ENCODE measurements at places on chromosomes 13 and 19.
A peak's percentile ranks its signal among the peaks of the same experiment; 100 is the strongest.

- no peak for DNase-seq
- H3K27me3 ChIP-seq = no peaks in the 10 kb centered on the region
- H3K4me3 ChIP-seq = no peak overlapping the region
- no peaks in the 10 kb centered on the region for H3K4me1 ChIP-seq
- H3K27ac ChIP-seq = no peak overlapping the region
- H3K36me3 ChIP-seq = no peaks in the 10 kb centered on the region
These were observed 2380.1 kb downstream of the PCDH9 start for GRCh38 chr13:64850017-64850416.

DNA sequence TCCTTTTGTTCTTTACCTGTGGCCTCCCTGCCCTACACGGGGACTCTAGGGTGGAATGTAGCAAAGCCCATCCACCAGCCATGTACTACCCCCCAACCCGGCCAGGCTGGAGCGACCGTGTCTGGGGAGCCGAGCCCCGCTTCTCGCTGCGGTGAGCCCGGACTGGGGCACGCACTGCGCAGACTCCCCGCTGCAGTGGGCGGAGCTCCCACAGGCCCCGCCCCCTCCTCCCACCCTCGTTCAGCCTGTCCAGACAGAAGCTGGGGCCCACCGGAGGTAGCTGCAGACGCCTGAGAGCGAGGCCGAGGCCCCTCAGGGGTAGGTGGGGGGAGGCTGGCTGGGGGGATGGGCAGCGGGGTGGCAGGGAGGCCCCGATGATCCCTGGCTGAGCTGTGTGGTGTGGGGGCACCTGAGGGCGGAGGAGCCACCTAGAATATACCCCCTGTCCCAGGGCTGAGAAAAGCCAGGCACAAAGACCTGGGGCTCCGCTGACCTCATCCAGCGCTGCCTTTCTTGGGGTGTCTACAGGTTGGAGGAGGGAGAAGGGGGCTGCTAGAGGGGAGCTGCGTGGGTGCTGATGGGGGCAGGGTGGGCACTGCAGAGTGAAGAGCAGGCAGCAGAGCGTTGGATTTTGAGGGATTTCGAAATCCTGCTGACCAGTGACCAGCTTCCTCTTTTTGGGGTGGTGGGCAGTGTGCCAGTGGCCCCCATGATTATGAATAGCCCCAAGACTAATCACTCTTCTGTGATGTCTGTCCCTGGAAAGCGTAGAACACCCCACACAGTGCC is 17.3 kb downstream of the PLD3 start:
- no peaks in the 10 kb centered on the region for H3K27me3 ChIP-seq
- H3K36me3 ChIP-seq = no peaks in the 10 kb centered on the region
- peak; percentile 45 for DNase-seq
- peak overlapping the region; percentile 27 for H3K4me3 ChIP-seq

DNA sequence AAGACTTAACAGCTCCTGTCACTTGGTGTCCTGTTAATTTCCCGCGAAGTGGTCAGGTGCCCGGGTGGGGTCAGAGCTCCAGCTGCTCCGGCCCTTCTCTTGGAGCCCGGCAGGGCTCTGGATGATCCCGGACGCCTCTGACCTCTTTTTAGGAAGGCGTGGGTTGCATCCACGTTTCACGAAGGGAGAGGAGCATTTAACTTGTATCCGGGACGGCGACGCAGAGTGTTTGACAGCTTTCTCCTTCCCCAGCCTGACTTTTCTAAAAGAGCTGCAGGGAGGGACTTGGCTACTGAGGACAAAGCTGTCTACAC is 656 bp downstream of the ZNF155 start:
- DNase-seq = no peak
- H3K36me3 ChIP-seq = peaks cover 29% of the 10 kb centered on the region
- H3K4me1 ChIP-seq = peaks cover 8% of the 10 kb centered on the region
- H3K27ac ChIP-seq = peak overlapping the region; percentile 86

DNA sequence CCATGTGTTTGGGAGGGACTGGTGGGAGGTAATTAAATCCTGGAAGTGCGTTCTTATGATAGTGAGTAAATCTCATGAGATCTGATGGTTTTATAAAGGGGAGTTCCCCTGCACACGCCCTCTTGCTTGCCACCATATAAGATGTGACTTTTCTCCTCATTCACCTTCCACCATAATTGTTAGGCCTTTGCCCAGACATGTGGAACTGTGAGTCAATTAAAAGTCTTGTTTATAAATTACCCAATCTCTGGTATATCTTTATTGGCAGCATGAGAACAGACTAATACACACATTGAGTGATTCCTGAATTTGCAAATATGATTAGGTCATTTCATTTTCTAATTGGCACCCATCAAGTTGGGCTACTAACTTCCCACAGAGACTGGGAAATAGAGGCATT is 977.2 kb downstream of the SLITRK1 start:
- H3K4me3 ChIP-seq = no peak overlapping the region
- no peak for DNase-seq
- no peaks in the 10 kb centered on the region for H3K36me3 ChIP-seq
- H3K27ac ChIP-seq = no peak overlapping the region
- H3K27me3 ChIP-seq = no peaks in the 10 kb centered on the region

DNA sequence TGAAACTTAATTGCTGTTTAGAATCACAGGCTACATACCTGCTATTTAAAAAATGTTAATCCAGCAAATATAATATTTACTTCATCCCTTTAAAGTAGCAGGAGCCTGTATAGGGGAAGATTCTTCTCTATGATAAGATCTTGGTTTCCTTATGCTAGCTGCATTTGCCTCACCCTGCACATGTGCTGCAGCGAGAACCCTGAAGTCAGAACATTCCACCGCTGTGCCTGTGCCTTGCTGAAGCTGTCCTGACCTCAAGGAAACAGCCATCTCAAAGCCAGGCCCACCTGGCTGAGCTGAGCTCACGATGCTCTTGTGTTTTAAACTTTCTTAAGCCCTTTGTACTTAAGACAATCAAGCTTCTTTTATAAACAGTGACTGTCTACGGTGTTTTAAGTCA is 355.0 kb upstream of the PCDH20 start:
- no peak overlapping the region for H3K27ac ChIP-seq
- H3K27me3 ChIP-seq = no peaks in the 10 kb centered on the region
- no peak overlapping the region for H3K4me3 ChIP-seq
- no peaks in the 10 kb centered on the region for H3K4me1 ChIP-seq
- no peaks in the 10 kb centered on the region for H3K36me3 ChIP-seq
- no peak for DNase-seq

DNA sequence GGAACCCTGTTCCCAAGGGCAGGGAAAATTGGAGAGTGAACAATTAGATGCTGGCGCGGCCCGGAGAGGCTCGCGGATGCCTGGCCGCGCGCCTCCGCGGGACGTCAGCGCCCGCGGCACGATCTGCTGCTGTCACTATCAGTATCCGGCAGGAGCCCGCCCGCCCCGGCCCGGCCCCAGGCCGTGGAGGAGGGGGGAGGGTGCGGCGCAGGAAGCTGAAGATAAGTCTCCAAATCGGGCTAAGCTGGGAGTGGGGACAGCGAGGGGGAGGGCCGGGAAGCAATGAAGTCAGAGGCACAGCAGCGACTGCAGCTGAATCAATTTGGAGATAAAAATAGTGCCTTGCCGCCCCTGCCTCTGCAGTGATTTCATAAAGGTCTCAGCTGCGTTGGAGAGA is 441.5 kb upstream of the KLF12 start:
- peak; percentile 61 for DNase-seq
- H3K4me3 ChIP-seq = peak overlapping the region; percentile 56
- no peaks in the 10 kb centered on the region for H3K36me3 ChIP-seq
- peaks cover 30% of the 10 kb centered on the region for H3K27me3 ChIP-seq

DNA sequence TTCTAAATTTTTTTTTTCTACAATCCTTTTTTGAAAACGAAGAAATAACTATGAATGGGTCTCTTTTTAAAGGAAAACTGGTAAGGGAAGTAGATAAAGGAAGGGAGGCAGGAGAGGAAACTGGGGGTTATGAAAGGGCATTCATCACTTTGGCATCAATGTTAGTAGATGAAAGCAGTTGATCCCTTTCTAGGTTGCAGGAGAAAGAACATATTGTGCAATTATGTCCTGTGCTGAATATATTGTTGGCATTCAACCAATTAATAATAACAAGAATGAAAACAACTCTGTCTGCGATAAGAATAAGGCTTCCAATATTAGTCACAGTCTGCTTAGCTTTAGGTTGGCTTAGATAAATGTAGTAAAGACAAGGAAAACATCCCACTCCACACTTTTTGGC is 796.8 kb upstream of the KLHL1 start:
- H3K27me3 ChIP-seq = no peaks in the 10 kb centered on the region
- H3K4me3 ChIP-seq = no peak overlapping the region
- DNase-seq = no peak
- no peaks in the 10 kb centered on the region for H3K4me1 ChIP-seq
- H3K36me3 ChIP-seq = no peaks in the 10 kb centered on the region

- no peaks in the 10 kb centered on the region for H3K27me3 ChIP-seq
- no peak for DNase-seq
- peak overlapping the region; percentile 23 for H3K27ac ChIP-seq
- H3K4me1 ChIP-seq = peaks cover 38% of the 10 kb centered on the region
These were observed 2.3 kb upstream of the ASF1B start for GRCh38 chr19:14138576-14139265.

- H3K4me1 ChIP-seq = no peaks in the 10 kb centered on the region
- DNase-seq = no peak
- H3K27me3 ChIP-seq = no peaks in the 10 kb centered on the region
- H3K27ac ChIP-seq = no peak overlapping the region
- H3K4me3 ChIP-seq = no peak overlapping the region
These were observed 15.2 kb downstream of the SLC7A10 start for GRCh38 chr19:33210266-33210940.

GRCh38 chr13:42110410-42111155 is 62.1 kb downstream of the DGKH start:
- no peaks in the 10 kb centered on the region for H3K36me3 ChIP-seq
- H3K27ac ChIP-seq = no peak overlapping the region
- peaks cover 3% of the 10 kb centered on the region for H3K4me1 ChIP-seq
- peak; percentile 24 for DNase-seq

- H3K4me1 ChIP-seq = peaks cover 11% of the 10 kb centered on the region
- DNase-seq = peak; percentile 91
- H3K27ac ChIP-seq = peak overlapping the region; percentile 89
- H3K4me3 ChIP-seq = peak overlapping the region; percentile 71
- H3K27me3 ChIP-seq = no peaks in the 10 kb centered on the region
These were observed 12.9 kb downstream of the CFD start for GRCh38 chr19:872266-872951.

DNA sequence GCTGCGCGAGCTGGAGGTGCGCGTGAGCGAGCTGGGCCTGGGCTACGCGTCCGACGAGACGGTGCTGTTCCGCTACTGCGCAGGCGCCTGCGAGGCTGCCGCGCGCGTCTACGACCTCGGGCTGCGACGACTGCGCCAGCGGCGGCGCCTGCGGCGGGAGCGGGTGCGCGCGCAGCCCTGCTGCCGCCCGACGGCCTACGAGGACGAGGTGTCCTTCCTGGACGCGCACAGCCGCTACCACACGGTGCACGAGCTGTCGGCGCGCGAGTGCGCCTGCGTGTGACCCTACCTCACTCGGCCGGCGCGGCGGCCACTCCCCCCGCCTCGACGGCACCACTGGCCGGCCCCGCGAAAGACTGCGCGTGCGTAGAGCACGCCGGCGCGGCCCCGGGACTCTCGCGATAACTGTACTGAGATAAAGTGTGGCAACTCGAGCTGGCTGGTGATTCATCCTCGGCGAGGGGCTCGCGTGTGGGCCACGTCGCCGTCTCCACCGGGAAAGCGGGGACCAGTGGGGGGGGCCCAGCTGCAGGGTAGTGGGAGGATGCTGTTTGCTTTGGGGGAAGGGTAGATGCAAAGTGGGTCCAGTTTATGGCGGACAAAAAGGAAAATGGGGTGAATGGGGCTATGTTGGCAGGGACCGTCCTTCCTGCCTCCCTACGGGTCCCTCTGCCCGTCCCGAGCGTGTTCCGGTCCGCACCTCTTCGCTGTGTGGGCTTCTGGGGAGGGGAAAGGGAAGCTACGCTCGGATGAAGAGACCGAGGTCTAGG is 11.4 kb downstream of the FUT6 start:
- DNase-seq = peak; percentile 97
- H3K4me1 ChIP-seq = peaks cover 14% of the 10 kb centered on the region
- H3K36me3 ChIP-seq = no peaks in the 10 kb centered on the region
- H3K27me3 ChIP-seq = no peaks in the 10 kb centered on the region
- peak overlapping the region; percentile 97 for H3K27ac ChIP-seq
- H3K4me3 ChIP-seq = peak overlapping the region; percentile 94

- no peaks in the 10 kb centered on the region for H3K36me3 ChIP-seq
- no peak overlapping the region for H3K4me3 ChIP-seq
- peaks cover 7% of the 10 kb centered on the region for H3K4me1 ChIP-seq
- peaks cover 24% of the 10 kb centered on the region for H3K27me3 ChIP-seq
- DNase-seq = no peak
These were observed 92.0 kb upstream of the SPATA13 start for GRCh38 chr13:24068472-24068871.

DNA sequence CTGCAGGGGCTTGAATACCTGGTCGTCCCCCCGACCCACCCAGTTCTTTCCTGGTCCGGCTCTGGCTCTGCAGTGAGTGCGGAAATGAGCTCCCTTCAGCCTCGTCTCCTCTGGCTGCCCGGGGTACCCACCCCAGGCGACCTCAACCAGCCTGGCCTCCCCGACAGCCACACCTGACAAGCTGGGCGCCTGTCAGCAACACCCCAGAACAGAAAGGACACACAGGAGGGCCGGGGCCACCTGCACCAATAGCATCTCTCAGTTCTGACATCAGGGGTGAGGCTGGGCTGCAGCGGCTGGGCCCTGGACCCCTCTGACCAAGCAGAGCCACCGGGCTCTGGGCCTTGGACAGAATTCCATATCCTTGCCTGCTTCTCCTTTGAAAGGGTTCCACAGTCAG is 19.7 kb downstream of the SUGP1 start:
- H3K4me1 ChIP-seq = no peaks in the 10 kb centered on the region
- H3K4me3 ChIP-seq = no peak overlapping the region
- H3K27me3 ChIP-seq = no peaks in the 10 kb centered on the region
- H3K27ac ChIP-seq = no peak overlapping the region
- H3K36me3 ChIP-seq = peaks cover 39% of the 10 kb centered on the region

DNA sequence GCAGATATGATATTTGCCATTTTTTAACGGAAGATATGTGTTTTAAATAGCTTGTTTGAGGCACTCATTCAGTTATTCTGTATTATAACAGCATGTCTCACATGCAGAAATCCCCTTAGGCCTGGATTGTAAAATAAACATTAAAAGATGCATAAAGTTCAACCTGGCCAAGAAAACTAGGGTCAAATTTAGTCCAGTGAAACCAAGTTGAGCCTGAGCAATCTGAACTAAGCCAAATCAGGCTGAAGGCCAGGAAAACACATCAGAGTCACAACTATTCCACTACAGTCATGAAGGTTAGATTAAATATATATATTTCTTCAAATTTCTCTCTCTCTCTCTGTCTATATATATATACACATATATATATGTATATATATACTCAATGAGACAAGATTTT is 504.8 kb downstream of the SLITRK1 start:
- H3K36me3 ChIP-seq = no peaks in the 10 kb centered on the region
- no peak for DNase-seq
- no peak overlapping the region for H3K4me3 ChIP-seq
- H3K27me3 ChIP-seq = no peaks in the 10 kb centered on the region
- H3K4me1 ChIP-seq = no peaks in the 10 kb centered on the region

DNA sequence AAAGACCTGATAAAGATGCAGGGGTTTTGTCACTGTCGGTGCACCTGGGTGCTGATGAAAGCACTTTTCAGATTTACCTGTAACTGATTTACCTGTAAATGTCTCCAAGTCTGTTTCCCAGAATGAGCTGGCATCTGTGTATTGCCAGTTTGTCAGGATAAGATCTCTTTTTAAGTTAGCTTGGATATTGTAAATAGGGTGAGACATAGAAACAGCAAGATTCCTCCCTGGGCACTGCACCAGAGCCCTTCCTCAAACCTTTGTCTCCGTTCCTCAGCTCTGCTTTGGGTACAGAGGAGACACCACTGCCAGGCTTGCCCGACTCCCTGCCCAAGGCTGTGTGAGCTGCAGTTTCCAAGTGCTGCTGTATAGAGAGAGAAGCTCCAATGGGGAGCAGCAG is 158.6 kb downstream of the TNFRSF19 start:
- H3K4me1 ChIP-seq = no peaks in the 10 kb centered on the region
- no peak overlapping the region for H3K4me3 ChIP-seq
- DNase-seq = no peak
- H3K36me3 ChIP-seq = no peaks in the 10 kb centered on the region
- no peaks in the 10 kb centered on the region for H3K27me3 ChIP-seq
